ENCODE measurements at places on chromosomes 7 and 10.

- no peak for DNase-seq
Observed at GRCh38 chr7:48427671-48428070, 256.4 kb downstream of the ABCA13 start.

GRCh38 chr7:34354011-34354410, 304.0 kb upstream of the NPSR1 start:
- DNase-seq = no peak

DNA sequence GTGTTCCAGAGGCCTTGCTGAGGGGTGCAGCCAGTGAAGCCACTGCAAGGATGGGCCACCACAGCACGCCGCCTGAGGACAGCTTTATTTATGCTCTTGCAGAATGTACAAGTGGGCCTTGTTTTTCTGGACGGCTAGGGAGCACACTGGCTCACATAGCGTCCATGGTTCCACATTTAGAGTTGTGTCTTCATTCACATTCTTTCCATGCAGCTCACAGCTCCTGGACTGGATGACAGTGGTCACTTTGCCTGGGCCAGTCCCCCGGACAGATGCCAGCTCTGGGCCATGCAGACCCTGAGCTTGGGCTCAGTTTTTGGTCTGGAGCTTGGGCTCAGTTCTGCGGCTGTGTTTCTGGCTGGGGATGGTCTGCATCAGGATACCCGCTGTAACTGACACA, 2.6 kb upstream of the C10orf71 start:
- DNase-seq = no peak

DNA sequence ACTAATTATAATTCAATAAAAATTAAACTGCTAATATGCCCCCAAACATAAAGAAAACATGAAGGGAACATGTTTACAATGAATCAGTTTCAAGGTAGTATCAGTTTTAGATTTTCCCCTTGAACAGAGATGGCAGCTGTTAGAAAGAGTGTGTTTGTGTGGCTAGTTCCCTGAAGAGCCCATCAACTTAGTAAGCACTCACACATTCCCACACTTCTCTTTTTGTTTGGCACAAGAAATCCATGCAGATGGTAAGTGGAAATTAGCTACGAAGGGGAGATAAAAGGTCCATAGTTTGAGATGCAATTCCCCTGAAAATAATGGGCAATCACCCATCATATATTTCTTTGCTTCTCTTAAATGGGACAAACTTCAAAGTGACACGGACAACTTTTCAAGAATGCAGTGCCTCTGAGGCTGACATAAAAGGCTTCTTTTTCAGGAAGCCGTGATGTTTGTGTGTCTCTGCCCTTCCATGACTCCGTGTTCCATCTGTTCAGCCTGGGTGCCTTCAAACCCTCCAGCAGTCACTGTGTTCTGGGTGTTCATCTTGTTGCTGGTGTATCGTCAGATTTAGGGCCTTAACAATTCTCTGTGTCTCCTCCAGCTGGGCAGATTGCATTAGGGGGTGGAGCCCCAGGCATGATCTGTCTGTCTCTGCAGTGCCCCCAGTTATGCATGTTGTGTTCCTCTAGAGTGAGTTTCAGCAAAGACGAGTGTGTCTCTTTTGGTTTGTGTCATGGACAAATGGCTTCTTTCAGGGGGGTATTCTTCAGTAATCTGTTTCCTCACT, 259.5 kb upstream of the NPY start:
- no peak for DNase-seq

DNA sequence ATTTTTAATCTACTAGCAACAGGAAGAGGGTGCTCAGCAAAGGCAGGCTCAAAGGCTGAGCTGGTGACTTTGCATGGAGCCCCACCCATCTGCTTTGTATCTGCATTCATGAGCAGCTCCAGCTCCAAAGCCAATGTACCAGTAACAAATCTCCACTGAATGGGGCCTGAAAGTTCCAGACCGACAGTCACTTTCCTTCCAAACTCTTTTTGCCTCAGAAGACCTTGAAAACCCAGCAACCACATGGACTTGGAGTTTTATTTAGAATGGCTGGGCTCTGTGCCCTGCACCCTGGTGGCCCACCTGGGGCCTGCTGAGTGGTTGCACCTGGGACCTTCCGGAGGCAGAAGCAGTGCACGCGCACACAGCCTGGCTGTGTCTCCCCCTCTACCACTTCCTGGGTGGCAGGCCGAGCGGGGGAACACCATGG, 195.0 kb upstream of the PLXNA4 start:
- peak; percentile 23 for DNase-seq

DNA sequence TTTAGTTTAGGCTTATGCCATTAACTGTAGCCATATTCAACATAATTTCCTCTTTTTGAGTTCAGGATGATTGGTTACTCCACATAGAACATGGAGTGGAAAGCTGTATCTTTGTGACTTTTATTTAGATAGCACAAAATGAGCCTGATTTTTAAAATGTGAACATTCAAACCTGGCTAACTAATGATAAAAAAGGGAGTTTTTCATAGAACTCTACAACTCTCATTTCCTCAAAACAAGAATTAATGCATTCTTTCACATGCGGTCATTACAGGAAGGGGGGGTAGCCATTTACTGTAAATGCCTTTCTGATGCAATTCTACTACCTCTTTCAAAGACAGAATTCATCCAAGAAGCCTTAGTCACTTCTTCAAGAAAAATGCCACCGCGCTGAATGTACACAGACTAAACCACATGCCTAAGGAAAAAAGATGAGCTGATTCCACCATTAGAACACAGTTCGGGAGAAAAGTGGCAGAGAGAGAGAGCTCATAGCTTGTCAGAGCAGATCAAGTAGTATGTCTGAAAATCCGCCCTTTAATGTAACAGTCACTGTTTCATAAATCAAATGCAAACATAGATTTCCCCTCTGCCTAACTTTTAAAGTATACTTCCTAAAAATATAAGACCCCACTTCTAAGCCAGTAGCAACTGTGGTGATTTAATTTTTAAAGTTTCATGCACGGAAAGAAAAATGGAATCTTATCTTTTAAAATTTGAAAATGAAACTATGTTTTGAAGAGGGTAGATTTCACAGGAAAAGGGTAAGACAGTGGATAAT, 226.4 kb upstream of the KLF14 start:
- DNase-seq = peak; percentile 86

DNA sequence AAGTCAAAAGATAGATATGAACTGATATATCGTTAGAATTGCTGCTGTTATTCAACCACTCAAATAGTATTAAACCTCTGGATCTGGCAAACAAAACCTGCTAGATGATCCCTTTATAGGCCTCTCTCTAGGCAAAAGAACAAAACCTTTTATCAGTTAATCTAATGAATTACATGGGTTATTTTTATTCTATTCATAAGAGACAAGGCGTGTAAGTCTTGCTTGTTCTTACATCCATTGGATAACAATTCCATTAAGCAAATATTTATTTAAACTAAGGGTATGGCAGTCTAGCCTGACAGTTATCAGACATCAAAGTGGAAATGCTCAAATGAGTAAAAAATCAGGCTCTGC, 16.6 kb upstream of the ADRB1 start:
- DNase-seq = no peak

- no peak for DNase-seq
Observed at GRCh38 chr7:54345746-54346145, 196.4 kb upstream of the VSTM2A start.

DNA sequence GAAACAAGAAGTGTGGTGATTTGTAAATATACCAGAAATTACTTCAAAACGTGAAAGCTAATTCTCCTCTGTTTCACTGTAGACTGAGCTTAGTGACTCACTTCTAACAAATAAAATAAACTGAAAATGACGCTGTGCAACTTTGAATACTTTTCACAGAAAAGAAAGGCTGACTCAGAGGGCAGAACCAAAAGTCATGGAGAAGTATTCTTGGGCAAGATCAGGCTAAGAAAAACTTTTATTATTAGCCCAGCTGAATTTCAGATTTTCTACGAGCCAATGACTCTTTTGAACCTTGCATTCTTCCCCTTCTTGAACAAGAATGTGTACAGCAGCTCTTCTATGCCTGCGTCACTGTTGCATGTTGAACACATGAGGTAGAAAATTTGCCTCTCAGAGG, 527.3 kb upstream of the GHITM start:
- no peak for DNase-seq

DNA sequence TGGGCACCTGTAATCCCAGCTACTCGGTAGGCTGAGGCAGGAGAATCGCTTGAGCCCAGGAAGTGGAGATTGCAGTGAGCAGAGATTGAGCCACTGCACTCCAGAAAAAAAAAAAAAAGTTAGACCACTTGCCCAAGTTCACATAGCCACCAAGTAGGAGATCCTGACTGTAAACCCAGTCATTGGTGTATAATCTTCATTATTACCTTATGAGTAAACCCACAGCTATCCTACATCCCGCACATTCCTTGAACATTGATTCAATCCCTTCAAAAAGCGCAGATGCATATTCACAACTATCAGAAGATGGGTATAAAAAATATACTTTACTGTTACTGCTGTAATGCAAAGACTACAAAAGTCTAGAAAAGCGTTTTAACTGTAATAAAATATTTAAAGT, 512.9 kb downstream of the SUGCT start:
- DNase-seq = no peak

DNA sequence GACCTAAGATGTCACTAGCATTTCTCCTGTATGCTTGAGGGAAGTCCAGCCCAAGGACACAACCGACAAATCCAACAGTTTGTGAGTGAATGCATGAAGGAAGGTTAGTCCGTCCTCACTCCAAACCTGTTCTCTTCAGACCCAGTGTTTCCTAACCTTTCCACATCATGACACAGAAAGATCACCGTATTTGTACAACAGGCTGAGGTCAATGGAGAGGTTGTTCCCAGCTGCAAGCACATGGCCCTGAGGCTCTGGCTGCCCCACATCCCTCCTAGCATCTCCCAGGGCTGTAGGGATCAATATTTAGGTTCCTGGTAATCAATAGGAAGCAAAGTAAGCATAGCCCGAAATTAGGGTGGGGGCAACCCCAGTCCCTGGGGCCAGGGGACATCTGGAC, 227.9 kb downstream of the PLXNA4 start:
- DNase-seq = no peak

- DNase-seq = no peak
Observed at GRCh38 chr7:4748231-4748681, 27.2 kb upstream of the AP5Z1 start.

- DNase-seq = no peak
Observed at GRCh38 chr7:47271749-47272148, 310.2 kb downstream of the TNS3 start.

DNA sequence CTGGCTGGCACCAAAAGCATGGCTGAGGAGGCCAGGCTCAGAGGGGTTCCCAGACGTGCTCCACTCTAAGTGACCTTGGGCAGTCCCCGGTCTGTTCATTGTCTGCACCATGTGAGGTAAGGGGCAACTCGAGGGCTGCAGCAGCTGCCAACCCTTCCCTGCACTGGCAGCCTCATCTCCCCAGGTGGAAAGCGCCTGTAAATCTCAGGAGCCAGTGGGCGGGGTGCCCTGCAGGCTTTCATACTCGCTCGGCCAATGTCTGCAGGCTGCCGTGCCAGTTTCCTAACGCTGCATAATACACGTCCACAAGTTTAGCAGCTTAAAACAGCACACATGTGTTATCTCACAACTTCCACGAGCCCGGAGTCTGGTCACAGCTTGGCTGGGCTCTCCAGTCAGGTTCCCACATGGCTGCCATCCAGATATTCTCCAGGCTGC, 12.6 kb upstream of the GDF10 start:
- DNase-seq = no peak

DNA sequence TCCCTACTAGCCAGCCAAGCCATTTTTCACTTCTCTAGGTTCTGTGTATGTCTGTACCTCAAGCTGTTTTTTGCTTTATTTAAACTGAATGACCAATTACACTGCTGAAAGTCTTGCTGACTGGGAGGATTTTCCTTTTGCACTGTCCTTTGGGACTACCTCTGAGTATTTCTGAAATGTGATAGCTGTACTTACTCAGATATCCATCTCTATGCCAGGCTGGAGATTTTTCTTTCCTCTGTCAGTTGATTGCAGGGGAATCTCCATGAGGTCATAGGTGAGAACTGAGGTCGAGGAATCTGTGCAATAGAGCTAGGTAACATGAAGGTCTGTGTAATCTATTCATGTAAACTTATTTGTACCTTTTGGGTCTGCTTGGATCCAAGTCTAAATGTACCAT, 38.9 kb upstream of the ANKRD1 start:
- no peak for DNase-seq

- DNase-seq = no peak
Observed at GRCh38 chr10:31669357-31669756, 259.3 kb downstream of the ARHGAP12 start.

GRCh38 chr7:36032361-36032818, 120.7 kb upstream of the EEPD1 start:
- no peak for DNase-seq

- no peak for DNase-seq
Observed at GRCh38 chr10:44925224-44925623, 14.1 kb downstream of the TMEM72 start.

GRCh38 chr10:48468130-48468790, 136.6 kb downstream of the ARHGAP22 start:
- no peak for DNase-seq

GRCh38 chr10:49465736-49466135, 69.8 kb upstream of the DRGX start:
- no peak for DNase-seq

DNA sequence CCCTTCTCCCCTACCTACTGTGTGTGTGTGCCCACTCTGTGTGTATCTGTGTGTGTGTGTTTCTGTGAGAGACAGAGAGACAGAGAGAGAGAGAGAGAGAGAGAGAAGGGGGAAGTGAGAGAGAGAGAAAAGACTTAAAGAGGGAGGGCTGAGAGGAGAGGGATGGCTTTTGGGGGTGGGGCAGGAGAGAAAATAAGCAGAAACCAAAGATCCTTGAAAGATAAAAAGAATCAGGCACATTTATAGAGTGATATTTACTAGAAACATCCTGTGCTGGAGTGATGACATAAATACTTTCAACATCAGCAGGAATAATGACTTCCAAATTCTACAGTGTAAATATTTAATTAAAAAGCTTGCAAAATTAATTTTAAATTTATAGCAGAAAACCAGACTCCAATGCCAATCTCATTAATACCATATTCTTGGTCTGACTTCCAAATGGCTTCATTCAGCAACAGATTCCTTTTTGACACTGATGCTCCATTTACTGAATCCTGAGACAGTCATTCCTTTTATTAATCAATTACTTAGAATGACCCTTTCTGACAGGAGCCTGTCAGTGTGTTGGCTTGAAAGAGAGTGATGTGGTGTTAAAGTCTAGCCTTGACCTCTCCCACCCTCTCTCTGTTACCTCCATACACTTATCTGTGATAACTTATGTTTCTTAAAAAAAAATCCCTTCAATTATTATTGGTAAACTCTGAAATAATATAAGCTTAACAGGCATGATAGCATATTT, 41.7 kb upstream of the WNT2 start:
- no peak for DNase-seq

- no peak for DNase-seq
Observed at GRCh38 chr10:62961951-62962523, 145.9 kb upstream of the EGR2 start.

DNA sequence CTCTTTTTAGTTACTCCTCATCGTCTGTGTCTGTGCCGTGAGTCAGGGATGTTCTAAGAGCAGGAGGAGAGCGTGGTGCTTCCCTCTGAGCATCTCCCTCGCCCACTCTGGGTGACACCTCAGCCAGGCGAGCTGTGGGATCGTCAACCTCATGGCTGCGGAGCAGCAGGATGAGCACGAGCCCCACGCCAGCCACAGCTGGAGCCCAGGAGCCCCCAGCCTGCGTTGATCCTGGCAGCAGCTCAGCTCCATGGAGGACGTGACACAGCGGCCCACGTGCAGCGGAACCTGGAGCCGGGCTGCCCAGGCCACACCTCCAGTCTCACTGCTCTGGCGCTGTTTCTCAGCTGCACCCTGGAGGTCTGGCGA, 512.0 kb downstream of the PTPRN2 start:
- DNase-seq = no peak

Measured in CD4-positive, alpha-beta T cell treated with Interleukin-15 for 4 hours (primary cell).